Spleen (tissue), 13 donors: ENCODE measurements at places on chromosomes 2 and 18.

GRCh38 chr2:219352448-219353023 lies 20.0 kb upstream of the RESP18 start:
- no peaks in the 10 kb centered on the region for H3K36me3 ChIP-seq
- no peaks in the 10 kb centered on the region for H3K4me1 ChIP-seq
- H3K27me3 ChIP-seq: peaks cover 62% of the 10 kb centered on the region
- DNase-seq: no peak
- no peak overlapping the region for H3K27ac ChIP-seq
- no peak overlapping the region for H3K4me3 ChIP-seq

DNA sequence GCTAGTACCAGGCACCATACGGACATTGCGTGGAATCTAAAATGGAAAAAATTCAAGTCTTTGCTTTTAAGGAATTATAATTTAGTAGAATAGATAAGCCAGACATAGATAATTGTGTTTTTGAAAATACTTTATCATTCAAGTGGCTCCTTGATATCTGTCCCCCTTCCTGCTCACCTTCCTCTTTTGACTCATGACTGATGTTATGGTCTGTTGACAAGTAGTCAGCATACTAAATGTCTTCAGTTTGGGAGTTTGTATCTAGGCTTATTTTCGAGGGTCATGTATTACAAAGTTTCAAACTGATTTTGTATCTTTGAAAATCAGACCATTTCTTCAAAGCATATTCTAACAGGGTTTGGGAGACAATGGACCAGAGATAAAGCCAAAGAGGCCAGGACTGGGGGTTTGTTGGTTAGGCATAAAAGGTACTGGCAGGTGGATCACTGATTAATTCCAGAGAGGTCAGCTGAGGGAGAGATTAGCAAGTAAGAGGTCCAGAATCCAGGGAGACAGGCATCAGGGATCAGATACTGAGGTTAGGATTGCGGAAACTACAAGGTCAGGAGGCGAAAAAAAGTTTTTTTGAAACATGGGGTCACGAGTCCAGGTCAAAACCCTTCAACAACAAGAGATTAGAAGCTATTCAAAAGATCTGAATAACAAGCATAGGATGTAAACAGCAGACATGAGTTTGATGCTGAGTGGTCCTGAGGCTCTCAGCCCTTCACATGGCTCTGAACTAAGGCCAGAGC lies 31.5 kb upstream of the KLHL14 start:
- H3K36me3 ChIP-seq: no peaks in the 10 kb centered on the region
- peaks cover 4% of the 10 kb centered on the region for H3K4me1 ChIP-seq
- no peak for DNase-seq
- no peaks in the 10 kb centered on the region for H3K27me3 ChIP-seq
- H3K27ac ChIP-seq: no peak overlapping the region
- H3K4me3 ChIP-seq: no peak overlapping the region

GRCh38 chr2:23312996-23313606 lies 71.9 kb upstream of the KLHL29 start:
- H3K27ac ChIP-seq: no peak overlapping the region
- no peaks in the 10 kb centered on the region for H3K27me3 ChIP-seq
- H3K4me3 ChIP-seq: no peak overlapping the region
- DNase-seq: no peak
- no peaks in the 10 kb centered on the region for H3K4me1 ChIP-seq

DNA sequence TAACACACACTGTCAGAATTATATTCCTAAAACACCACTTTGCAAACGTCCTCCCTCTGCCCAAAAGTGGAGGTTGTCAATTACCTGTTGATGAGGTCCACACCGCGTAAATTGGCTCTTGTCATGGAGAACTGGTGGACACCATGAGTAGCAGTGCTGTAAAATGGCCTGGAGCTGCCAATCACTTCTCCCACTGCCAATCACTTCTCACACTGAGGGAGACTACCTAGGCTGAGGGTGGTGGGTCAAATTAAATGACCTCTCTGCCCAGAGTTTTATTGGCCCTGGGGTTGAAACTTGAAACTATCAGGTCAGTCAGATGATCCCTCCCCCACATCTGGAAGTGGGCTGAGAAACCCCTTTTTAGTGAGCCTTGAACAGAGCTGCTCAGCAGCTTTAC lies 89.6 kb downstream of the SOWAHC start:
- no peak overlapping the region for H3K4me3 ChIP-seq
- no peaks in the 10 kb centered on the region for H3K27me3 ChIP-seq
- H3K27ac ChIP-seq: no peak overlapping the region
- no peak for DNase-seq
- H3K4me1 ChIP-seq: peaks cover 29% of the 10 kb centered on the region
- no peaks in the 10 kb centered on the region for H3K36me3 ChIP-seq

GRCh38 chr2:165889798-165890197 lies 63.8 kb downstream of the TTC21B start:
- DNase-seq: no peak
- H3K27me3 ChIP-seq: no peaks in the 10 kb centered on the region
- H3K4me3 ChIP-seq: no peak overlapping the region
- H3K36me3 ChIP-seq: peaks cover 89% of the 10 kb centered on the region
- H3K27ac ChIP-seq: no peak overlapping the region
- no peaks in the 10 kb centered on the region for H3K4me1 ChIP-seq

DNA sequence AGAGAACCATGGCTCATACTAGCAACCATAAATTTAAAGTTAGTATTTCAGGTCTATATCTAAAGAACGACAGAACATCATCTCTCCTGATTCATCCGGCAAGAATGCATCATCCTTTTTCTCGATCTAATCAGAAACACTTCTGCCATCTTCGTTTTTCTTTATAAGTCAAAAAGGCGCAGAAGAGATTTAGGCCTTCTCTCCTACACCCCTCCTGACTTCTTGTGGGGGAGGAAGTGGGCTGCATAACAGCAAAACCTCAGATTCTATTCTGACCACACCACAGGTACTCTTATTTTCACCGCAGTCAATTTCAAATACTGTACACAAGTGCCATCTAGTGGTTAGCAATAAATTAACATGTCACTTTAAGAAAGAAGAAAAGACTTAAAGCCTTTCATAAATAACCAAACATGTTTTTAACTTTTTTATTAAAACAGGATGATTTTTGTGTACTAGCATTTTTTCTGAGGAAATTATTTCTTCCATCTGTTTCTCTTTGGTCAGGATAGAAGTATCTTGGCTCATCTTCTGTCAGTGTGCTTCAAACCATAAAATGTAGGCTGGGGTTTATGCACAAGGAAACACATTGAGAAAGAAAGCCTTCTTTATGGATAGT lies 48.4 kb upstream of the PIK3C3 start:
- H3K27me3 ChIP-seq: no peaks in the 10 kb centered on the region
- peaks cover 4% of the 10 kb centered on the region for H3K4me1 ChIP-seq
- no peak overlapping the region for H3K27ac ChIP-seq
- DNase-seq: no peak
- H3K4me3 ChIP-seq: no peak overlapping the region

- no peak overlapping the region for H3K4me3 ChIP-seq
- DNase-seq: no peak
- H3K36me3 ChIP-seq: no peaks in the 10 kb centered on the region
- no peaks in the 10 kb centered on the region for H3K4me1 ChIP-seq
These were observed 337.1 kb upstream of the MMADHC start for GRCh38 chr2:149924549-149925213.

- no peaks in the 10 kb centered on the region for H3K4me1 ChIP-seq
- H3K27me3 ChIP-seq: no peaks in the 10 kb centered on the region
- no peak overlapping the region for H3K4me3 ChIP-seq
- no peak for DNase-seq
- H3K27ac ChIP-seq: no peak overlapping the region
These were observed 219.7 kb downstream of the NDUFA10 start for GRCh38 chr2:239805414-239805813.

DNA sequence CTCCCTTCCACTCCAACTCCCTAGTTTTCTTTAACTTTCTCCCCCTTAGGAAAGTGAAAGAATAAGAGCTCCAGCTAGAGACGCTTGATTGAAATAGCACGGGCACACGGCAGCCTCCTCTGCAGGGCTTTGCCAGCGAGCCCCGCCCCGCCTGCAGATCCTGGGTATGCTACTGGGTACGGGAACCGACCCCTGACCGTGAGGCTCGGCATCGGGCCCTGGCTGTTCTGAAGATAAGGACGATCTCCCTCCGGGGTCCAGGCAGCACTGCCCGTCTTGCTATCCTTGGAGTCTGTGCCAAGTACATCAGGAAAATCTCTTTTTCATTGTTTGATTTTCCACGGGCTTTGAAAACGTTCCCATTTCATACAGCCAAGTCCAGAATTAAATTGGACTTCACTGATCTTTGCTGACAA lies 284.5 kb downstream of the MTX2 start:
- peak overlapping the region; percentile 83 for H3K27ac ChIP-seq
- peaks cover 7% of the 10 kb centered on the region for H3K4me1 ChIP-seq
- peaks cover 55% of the 10 kb centered on the region for H3K27me3 ChIP-seq
- H3K36me3 ChIP-seq: no peaks in the 10 kb centered on the region
- peak; percentile 87 for DNase-seq

DNA sequence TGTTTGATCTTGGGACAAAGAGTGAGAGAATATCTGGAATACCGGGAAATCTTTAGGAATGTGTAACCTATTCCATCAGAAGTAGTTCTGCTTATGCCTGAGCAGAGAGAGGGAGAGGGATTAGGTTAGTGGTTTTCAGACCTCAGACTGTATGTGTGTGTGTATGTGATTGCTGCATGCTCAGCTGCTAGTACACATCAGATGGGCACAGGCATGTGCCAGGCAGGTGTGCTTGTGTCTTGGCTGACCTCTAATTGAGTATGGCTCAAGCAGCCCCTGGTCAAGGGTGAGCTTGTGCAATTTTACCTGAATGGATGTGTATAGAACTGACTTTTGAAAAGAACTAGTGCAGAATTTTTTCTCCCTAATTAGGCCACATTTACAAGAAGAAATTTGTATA lies 91.2 kb downstream of the INSIG2 start:
- H3K27me3 ChIP-seq: no peaks in the 10 kb centered on the region
- H3K36me3 ChIP-seq: no peaks in the 10 kb centered on the region
- H3K4me3 ChIP-seq: no peak overlapping the region
- H3K27ac ChIP-seq: no peak overlapping the region
- peaks cover 5% of the 10 kb centered on the region for H3K4me1 ChIP-seq

- no peaks in the 10 kb centered on the region for H3K27me3 ChIP-seq
- H3K27ac ChIP-seq: no peak overlapping the region
- H3K4me1 ChIP-seq: peaks cover 42% of the 10 kb centered on the region
- no peak overlapping the region for H3K4me3 ChIP-seq
- peak; percentile 56 for DNase-seq
These were observed 119.5 kb downstream of the SMAD7 start for GRCh38 chr18:48831113-48831759.

- H3K4me1 ChIP-seq: no peaks in the 10 kb centered on the region
- H3K27me3 ChIP-seq: no peaks in the 10 kb centered on the region
- H3K36me3 ChIP-seq: no peaks in the 10 kb centered on the region
These were observed 204.3 kb upstream of the CCDC150 start for GRCh38 chr2:196435189-196435588.

DNA sequence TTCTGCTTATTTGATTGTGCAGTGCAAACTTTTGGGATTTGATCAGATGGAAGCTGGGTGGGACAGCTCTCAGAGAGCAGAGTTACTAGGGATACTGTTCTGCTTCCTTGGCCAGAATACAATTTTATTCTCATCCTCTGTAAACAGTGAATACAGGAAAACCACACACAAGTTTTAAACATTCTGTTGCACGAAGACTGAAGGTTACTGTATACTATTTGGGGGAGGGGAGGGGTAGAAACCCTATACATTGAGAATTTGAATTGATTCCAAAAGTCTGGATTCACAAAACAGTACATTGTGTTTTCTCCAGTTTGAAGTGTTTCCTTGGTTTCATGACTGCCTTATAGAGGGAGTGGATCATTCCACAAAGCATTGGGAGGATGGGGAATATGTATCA lies 149.9 kb downstream of the SETBP1 start:
- H3K36me3 ChIP-seq: no peaks in the 10 kb centered on the region
- H3K4me1 ChIP-seq: peaks cover 8% of the 10 kb centered on the region
- DNase-seq: no peak
- no peak overlapping the region for H3K4me3 ChIP-seq
- H3K27ac ChIP-seq: no peak overlapping the region

DNA sequence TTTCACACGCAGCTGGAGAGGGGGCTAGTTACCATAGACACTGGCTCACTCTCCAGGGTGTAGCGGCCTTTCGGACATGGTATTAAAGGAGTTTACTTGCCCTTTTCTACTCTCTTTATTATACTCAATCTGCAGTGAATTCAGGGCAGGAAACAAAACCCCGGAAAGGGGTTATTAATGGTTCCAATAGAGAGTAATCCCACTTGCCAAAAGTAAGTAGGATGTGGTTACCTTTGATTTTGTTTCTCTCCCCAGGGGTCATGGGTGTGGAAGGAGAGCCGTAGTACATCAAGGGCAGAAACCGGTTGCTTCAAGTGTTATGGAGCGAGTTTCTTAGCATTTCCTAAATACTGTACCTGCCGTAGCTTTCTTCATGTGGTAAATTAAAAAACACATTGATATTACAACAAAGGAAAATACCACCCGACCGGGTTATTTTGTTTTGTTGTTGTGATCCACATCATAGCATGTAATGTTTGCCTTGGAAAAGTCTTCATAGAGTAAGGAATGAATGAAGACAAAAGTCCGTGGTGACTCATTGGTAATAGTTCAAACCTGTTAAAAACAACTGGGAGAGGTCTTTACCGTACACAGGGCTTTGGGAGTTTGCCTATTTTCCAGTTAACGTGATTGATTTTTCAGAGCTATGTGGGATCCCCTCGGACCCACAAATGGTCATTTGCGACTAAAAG lies 71.5 kb downstream of the SLC4A3 start:
- peaks cover 22% of the 10 kb centered on the region for H3K27me3 ChIP-seq
- DNase-seq: no peak
- H3K4me1 ChIP-seq: no peaks in the 10 kb centered on the region
- no peaks in the 10 kb centered on the region for H3K36me3 ChIP-seq
- H3K27ac ChIP-seq: no peak overlapping the region

GRCh38 chr2:10759151-10759714 lies 37.8 kb downstream of the ATP6V1C2 start:
- no peak overlapping the region for H3K27ac ChIP-seq
- H3K4me1 ChIP-seq: no peaks in the 10 kb centered on the region
- no peaks in the 10 kb centered on the region for H3K36me3 ChIP-seq
- DNase-seq: peak; percentile 54
- H3K4me3 ChIP-seq: no peak overlapping the region
- no peaks in the 10 kb centered on the region for H3K27me3 ChIP-seq

GRCh38 chr2:11077411-11077810 lies 77.9 kb upstream of the SLC66A3 start:
- peaks cover 8% of the 10 kb centered on the region for H3K4me1 ChIP-seq
- H3K36me3 ChIP-seq: no peaks in the 10 kb centered on the region

DNA sequence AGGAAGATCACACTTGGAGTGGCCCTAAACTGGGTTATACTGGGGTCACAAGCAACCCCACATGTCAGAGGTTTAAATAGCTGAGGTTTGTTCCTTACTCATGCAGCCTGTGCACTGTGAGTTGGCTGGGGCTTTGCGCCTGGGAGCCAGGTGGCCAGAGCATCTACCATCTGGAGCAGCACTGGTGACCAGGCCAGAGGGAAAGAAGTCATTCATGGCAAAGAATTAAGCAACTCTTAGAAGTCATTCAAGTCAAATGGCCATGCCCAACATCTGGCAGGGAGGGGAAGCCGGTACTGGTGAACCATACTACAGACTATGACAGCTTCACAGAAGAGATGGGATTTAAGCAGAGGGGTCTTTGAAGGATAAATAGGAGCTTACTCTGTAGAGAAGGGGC lies 90.7 kb downstream of the POLR1A start:
- no peaks in the 10 kb centered on the region for H3K27me3 ChIP-seq
- DNase-seq: peak; percentile 57
- H3K4me3 ChIP-seq: no peak overlapping the region
- H3K27ac ChIP-seq: no peak overlapping the region
- no peaks in the 10 kb centered on the region for H3K36me3 ChIP-seq
- peaks cover 31% of the 10 kb centered on the region for H3K4me1 ChIP-seq
